ENCODE measurements at places on chromosomes 5 and 9. TPM values are rescaled to one million over a fixed set of nuclear protein-coding genes. Genes with fewer than 3 reads are reported as not detected.

DNA sequence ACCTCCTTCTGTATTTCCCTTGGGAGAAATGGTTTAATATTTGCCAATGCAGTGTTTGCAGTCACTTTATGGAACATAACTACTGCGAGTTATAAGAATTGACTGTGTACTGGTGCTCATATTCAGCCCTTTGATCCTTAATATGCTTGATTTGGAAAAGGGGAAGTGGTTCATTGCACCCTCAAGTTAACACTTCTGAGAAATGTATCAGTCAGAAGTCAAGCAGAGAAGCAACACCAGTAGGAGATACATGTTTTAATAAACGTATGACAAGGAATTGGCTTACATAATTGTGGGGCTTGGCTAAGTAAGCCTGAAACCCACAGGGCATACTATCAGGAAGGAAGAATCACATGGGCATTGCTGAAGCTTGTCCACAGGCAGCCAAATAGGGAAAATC is 131.0 kb upstream of the SPRY4 start:
- no peak for DNase-seq

- DNase-seq = no peak
Measured at GRCh38 chr9:103761466-103761865, 332.6 kb upstream of the SMC2 start.

GRCh38 chr5:74244406-74244805 is 396.1 kb downstream of the ENC1 start:
- DNase-seq = no peak

DNA sequence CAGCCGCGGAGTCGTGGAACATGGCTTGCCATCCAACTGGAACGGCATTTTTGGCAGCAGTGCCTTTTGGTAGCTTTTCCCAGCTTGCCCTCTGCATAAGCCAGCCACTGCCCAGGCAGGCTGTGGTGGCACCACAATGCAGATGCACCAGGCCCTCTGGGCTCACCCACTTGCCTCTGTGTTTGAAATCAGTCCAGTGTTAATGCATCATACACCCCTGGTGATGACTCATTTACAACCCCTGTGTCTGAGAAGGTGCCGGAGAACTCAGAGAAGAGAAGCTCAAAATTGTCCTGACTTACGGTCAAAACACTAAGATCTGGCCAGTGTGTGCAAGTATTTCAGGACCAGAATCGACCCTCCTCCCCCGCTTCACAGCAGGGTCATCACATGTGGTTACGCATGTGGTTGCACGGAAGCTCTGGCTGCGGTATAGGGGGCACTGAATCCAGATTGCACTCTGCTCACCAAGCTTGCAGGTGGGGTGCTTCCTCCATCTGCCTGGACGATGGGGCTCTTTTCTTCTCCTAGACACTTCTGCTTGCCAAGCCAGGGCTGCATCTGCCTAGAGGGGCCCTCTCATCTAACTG is 66.5 kb upstream of the SMIM15 start:
- no peak for DNase-seq

- DNase-seq = no peak
Measured at GRCh38 chr5:102049517-102049916, 246.6 kb downstream of the SLCO4C1 start.

The ZDHHC11B gene
- 5.3 TPM for total RNA-seq
